Breast epithelium (tissue), 4 donors: ENCODE measurements at places on chromosomes 16 and 17. TPM values are rescaled to one million over a fixed set of nuclear protein-coding genes. Genes with fewer than 3 reads are reported as not detected.

ASGR2 gene
- 0.33 TPM for total RNA-seq

CDH15 gene
- not detected for total RNA-seq

CTRB1 gene
- not detected for total RNA-seq

DNA sequence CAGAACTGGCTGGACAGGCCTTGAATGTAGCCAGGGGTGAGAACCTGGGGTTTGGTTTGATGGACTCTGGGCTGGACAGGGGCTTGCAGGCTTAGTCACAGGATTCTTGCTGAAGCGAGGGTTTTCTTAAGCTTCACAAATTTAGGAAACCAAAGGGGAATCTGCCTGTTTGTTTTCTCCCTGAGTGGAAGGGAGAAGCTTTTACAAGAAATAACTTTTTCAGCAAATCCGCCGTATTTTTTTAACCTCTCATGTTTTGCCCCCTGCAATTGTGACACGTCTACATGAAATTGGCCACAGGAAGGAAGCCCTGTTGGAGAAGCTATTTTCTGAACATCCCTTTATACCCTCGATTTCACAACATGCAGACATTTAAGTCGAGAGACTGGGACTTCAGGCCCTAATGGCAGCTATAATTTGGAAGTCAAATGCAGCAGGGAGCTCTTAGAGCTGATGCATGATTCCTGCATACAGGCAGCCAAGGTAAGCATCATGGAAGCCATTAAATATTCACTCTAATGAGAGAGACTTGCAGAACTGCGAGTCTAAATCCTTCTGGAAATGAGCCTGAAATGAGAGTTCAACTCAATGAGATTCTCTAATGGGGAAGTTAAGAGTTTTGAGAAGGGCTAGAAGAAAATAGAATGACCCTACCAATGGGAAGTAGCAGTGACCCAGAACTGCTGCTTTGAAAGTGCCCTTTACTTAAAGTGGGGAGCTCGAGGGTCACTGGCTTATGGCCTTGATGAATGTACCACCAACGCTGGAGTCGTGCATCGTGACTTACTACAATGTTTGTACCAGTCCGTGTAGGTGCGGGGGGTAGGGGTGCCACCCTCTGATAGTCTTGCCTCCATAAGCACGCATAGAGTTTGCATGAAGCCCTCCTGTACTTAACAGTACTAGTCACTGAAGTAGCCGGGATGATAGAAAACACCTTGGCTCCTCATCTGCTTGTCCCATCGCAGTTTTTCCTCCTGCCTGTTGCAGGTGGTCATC lies 45.1 kb upstream of the IRF8 start:
- no peaks in the 10 kb centered on the region for H3K4me1 ChIP-seq
- H3K4me3 ChIP-seq, result no peak overlapping the region
- no peaks in the 10 kb centered on the region for H3K27me3 ChIP-seq
- no peak overlapping the region for H3K27ac ChIP-seq
- no peak for DNase-seq
- H3K36me3 ChIP-seq, result no peaks in the 10 kb centered on the region

DNA sequence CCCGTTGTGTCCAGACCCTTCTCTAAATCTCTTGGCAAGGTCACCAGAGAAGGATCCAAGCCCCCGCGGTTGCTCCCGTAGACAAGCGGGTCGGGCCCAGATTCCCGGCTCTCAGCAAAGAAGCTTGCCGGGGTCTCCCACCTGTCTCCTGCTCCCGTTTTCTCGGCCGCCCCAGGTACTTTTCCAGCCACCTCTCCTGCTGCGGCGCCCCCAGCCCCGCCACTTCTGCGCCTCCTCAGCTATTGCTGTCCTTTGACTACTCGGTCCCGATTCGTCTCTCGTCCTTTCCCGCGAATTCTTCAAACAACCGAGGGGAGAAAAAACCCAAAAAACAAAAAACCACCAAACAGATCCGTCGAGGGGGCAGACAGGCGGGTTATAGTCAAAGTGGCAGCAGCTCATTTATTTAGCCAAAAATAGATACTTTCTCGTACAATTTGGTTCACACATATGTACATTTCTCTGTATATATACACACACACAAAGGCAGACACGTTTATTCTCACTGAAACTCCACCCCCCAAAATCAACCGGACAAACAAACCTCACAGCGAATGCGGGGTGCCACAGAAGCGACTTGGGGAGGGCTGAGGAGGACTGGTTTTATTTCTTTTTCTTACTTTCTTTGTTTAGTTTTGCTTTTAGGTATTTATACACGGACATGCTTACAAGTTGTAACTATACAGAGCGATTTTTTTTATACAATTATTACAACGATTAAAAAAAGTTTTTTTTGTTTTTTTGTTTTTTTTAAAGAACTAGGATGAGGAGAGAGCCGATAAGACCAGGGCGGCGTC lies 3.5 kb downstream of the IRX3 start:
- no peaks in the 10 kb centered on the region for H3K27me3 ChIP-seq
- no peak for DNase-seq
- H3K36me3 ChIP-seq, result no peaks in the 10 kb centered on the region
- peak overlapping the region; percentile 89 for H3K4me3 ChIP-seq
- peaks cover 11% of the 10 kb centered on the region for H3K4me1 ChIP-seq

DNA sequence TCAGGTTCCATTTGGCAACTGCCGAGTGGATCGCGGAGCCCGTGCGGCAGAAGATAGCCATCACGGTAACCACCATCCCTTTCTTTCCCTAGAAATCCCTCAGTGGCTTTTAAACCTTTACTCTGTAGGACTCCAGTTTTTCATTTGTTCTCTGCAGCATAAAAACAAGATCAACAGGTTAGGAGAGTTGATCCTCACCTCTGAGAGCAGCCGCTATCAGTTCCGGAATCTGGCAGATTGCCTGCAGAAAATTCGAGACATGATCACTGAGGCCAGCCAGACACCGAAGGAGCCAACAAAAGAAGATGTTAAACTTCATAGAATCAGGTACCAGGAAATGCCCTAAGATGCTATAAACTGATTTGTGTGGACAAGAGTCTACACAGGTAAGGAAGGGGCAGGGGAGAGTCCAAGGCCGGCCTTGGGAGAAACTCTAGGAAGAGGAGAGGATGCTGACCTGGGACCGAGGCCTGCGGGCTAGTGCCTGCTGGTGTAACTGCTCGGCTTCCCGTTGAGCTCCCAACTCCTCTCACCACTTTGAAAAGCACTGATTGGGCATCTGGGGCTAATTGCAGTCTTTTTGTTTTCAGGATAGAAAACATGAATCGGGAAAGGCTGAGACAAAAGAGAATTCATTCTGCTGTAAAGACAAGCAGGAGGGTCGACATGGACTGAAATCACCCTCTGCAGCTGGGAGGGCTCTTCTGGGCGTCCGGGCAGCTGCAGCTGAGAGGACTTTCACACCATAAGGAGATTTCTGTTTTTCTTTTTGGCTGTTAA lies 8.1 kb downstream of the MRPL58 start:
- DNase-seq, result no peak
- no peaks in the 10 kb centered on the region for H3K36me3 ChIP-seq
- H3K27me3 ChIP-seq, result no peaks in the 10 kb centered on the region
- no peak overlapping the region for H3K27ac ChIP-seq

DNA sequence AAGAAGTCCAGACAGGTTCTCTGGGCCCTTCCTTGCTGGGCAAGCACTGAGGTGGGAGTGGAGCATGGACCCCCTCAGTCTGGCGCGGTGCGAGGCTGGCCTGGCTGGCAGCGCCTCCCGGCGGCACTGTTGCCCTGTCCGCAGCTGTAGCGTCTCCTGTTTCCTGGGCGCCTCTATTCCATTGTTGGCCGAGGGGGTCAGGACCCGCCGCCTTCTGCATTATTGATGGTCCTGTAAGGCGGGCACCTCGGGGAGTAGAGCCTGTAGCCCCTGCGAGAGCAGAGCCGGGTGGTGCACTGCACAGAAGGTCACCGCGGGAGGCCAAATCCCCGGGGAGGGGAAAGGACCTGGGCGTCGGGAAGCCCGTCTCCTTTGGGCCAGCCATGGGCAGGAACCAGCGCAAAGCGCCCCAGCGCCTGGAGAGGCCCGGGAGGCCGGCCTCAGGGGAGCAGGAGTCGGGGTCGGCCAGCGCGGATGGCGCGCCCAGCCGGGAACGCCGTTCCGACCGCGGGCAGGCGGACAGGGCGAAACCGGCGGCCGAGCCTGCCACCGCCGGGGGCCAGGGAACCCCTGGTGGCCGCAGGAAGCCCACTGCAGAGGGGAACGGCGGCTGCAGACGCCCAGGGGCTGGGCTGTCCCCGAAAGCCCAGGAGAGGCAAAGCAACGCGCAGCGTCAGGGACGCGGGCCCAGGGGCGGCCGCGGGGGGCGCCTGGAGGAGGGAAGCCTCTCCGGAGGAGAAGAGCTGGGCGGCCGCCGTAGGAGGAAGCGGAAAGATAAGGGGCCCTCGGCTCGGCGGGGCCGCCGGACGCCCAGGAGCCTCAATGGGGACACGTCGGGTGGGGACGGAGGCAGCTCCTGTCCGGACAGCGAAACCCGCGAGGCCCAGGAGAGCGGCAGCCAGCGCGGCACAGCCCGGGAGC lies at the start of gene MYO15B:
Gene MYO15B, plus strand, starts transcription at position 126 of the 921 bp plus-strand sequence. Its CDS starts 258 bp downstream, at position 384.
- H3K36me3 ChIP-seq, result no peaks in the 10 kb centered on the region
- DNase-seq, result no peak
- H3K27ac ChIP-seq, result peak within 1 kb of the TSS; percentile 96

- no peak overlapping the region for H3K4me3 ChIP-seq
- H3K36me3 ChIP-seq, result no peaks in the 10 kb centered on the region
- no peaks in the 10 kb centered on the region for H3K4me1 ChIP-seq
- no peak for DNase-seq
Measured at GRCh38 chr16:82067042-82067803, 32.2 kb downstream of the HSD17B2 start.

- H3K27me3 ChIP-seq, result peaks cover 66% of the 10 kb centered on the region
- H3K4me1 ChIP-seq, result peaks cover 12% of the 10 kb centered on the region
- no peaks in the 10 kb centered on the region for H3K36me3 ChIP-seq
- peak overlapping the region; percentile 53 for H3K4me3 ChIP-seq
- H3K27ac ChIP-seq, result no peak overlapping the region
Measured at GRCh38 chr16:58464916-58465731, 34.8 kb upstream of the NDRG4 start.

DNA sequence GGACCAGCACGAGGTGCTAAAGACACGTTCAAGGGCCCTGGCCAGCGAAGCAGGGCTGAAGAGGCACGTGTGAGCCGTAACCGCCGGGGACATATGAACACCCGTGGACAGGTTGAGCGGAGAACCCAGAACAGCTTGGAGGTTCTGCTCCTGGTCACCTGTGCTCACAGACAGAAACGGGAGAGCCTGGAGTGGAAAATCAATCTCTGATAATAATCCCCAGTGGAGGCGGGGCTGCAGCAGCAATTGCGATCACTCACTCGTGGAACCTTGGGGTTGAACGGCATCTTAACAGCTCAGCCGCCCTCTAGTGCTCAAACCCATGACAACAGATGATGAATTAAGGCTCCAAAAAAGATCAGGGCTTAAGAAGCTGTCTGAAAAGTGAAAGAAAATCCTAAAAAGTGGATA lies 25.6 kb downstream of the WIPI1 start:
- H3K27me3 ChIP-seq, result no peaks in the 10 kb centered on the region
- H3K27ac ChIP-seq, result no peak overlapping the region
- H3K4me3 ChIP-seq, result no peak overlapping the region
- H3K4me1 ChIP-seq, result peaks cover 6% of the 10 kb centered on the region

DNA sequence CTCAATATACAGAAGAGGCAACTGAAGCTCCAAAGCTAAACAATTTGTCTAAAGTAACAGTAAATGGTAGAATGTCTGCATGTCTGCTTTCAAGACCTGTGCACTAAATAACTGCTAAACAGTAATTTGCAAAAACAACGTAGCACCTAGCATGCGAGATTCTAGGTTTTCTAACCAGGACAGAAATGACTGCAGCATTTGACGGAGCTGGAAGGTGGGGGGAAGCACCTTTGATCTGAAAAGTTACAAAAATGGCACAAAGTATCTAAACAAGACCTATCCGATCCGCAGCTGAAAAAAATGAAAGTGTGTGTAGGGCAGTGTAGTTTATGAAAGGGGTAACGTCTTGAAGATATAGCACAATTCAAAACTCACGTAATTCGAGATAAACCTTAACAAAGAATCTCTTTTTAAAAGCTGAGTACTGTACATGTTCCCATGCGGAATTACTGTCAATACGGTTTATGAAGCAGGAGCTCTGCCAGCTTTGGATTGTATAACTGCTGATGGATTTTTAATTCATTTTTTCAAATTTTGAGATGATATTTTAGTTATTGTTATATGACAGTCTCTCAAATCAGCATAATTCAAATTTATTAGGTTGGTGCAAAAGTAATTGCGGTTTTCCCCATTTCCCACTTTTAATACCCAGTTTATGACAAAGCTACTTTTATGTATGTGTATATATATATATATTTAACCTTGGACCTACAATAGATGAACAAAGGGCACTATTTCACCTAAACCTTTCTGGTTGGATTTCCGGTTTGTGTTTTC lies 1.2 kb upstream of the WIPI1 start:
- no peaks in the 10 kb centered on the region for H3K27me3 ChIP-seq
- peak overlapping the region; percentile 87 for H3K4me3 ChIP-seq
- no peaks in the 10 kb centered on the region for H3K36me3 ChIP-seq

- H3K27me3 ChIP-seq, result no peaks in the 10 kb centered on the region
- no peaks in the 10 kb centered on the region for H3K36me3 ChIP-seq
- no peaks in the 10 kb centered on the region for H3K4me1 ChIP-seq
- peak; percentile 66 for DNase-seq
- H3K27ac ChIP-seq, result peak overlapping the region; percentile 50
- H3K4me3 ChIP-seq, result no peak overlapping the region
Measured at GRCh38 chr17:41324180-41325075, 8.9 kb upstream of the KRTAP17-1 start.
